Hematopoietic multipotent progenitor cell treated with erythropoietin and hydrocortisone succinate and interleukin-3 and kit ligand, for 17 days (in vitro differentiated cells): ENCODE measurements at places on chromosomes 12 and 14.
A peak's percentile ranks its signal among the peaks of the same experiment; 100 is the strongest.

GRCh38 chr12:31206038-31206670, 119.8 kb downstream of the SINHCAF start:
- no peak for DNase-seq

DNA sequence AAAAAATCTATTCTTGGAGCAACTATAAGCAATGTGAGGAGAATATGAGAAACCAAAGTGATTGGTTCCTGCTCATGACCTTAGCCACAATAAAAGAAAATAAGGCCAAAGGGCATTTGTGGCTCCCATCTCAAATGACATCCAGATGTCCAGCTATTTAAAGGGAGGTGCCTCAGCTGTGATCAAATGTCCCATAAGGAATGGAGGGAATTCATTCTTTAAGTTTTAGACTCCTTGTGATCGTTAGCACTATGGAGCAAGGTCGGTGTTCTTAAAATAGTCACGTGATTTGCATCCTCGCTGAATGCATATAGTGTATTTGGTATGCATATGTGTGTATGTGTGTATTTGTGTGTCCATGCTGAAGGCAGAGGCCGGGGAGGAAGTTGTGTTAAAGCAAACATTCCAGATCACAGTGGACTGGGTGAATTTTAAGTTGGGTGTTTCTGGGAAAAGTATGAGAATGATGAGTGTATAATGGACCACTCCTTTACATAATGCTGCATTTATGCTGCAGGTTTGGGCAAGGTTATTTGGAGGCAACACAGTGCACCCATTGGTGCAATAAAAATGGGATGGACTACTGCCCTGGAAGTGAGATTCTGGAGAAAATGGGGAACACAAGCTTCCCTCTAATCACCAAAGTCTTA, 5.6 kb upstream of the E2F7 start:
- DNase-seq, result no peak

GRCh38 chr12:14612250-14612649, 44.6 kb upstream of the PLBD1 start:
- DNase-seq, result no peak

- no peak for DNase-seq
Measured at GRCh38 chr14:74083161-74083560, 1.1 kb downstream of the ALDH6A1 start.

GRCh38 chr12:70052476-70052875, 190.8 kb upstream of the CNOT2 start:
- DNase-seq, result no peak

- DNase-seq, result no peak
Measured at GRCh38 chr12:6778217-6778573, 5.9 kb downstream of the LAG3 start.

GRCh38 chr12:125121106-125121505, 55.9 kb downstream of the AACS start:
- DNase-seq, result no peak

DNA sequence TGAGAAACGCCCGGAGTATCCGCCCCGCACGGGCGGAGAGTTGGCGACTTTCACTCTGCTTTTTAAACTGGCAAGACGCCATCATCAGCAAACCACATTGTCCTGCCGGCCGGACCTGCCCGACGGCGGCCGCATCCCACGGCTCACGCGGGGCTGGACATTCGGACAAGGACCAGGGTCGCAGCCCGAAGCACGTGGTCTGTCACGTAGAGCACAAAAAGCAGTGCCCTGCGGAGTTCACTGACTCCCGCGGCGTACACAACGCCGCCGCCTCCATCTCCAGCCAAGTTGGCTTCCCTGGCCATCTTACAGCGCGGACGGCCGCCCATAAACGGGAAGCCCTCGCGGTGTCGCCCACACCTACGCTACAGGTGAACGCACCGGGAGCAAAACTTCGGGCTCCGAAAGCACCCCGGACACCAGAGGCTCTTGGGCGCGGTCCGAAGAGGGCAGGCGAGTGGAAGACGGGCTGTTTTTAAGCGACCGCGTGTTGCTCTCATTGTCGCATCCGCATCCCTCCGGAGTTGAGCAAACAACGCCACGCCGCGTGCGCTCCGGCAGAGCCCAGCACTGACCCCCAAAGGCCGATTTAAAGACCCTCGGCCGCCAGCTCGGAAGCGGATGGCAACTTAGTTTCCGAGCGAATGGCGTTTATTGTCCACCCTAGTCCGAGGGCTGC, 966 bp downstream of the SINHCAF start:
- peak; percentile 72 for DNase-seq

GRCh38 chr14:81453166-81453766, 53.1 kb upstream of the STON2 start:
- DNase-seq, result peak; percentile 63

DNA sequence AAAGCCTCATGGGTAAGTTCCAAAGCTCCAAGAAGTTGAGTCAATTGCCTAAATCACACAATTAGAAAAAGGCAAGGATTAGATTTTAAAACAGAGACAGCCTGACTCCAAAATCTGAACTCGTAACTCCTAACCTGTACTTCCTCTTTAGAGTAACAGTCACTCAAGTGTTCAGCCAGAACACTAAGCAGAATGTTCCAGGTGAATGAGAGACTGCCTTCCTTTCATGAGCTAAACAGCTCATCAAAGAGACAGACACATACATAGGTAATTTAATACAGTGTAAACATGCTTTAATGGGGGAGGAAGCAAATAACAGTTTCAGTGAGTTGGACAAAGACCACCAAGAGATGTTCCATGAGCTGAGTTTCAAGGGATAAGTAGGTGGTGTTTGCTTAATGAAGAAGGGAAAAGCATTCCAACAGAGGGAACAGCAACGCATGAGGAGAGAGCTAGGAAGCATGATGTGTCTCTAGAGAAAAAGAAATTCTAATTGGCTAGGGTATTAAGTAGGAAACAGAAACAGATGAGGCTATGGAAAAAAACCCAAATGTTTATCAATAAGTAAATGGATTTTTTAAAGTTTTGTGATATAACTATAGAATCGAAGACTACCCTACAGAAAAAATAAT, 403.9 kb downstream of the MED13L start:
- no peak for DNase-seq

DNA sequence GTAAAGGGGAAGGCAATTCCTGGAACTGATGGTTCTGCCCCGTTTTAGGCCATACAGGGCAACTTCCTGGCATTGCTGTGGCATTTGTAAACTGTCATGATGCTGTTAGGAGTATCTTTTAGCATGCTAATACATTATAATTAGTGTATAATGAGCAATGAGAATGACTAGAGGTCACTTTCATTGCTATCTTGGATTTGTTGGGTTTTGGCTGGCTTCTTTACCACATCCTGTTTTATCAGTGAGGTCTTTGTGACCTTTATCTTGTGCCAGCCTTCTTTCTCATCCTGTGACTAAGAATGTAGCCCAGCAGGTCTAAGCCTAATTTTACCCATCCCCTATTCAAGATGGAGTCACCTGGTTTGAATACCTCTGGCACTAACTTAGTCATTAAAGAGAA, 51.2 kb downstream of the TESPA1 start:
- DNase-seq, result no peak

- DNase-seq, result no peak
Measured at GRCh38 chr14:77018785-77019184, 9.7 kb downstream of the IRF2BPL start.

- DNase-seq, result no peak
Measured at GRCh38 chr12:116933512-116934246, 22.9 kb downstream of the FBXW8 start.

DNA sequence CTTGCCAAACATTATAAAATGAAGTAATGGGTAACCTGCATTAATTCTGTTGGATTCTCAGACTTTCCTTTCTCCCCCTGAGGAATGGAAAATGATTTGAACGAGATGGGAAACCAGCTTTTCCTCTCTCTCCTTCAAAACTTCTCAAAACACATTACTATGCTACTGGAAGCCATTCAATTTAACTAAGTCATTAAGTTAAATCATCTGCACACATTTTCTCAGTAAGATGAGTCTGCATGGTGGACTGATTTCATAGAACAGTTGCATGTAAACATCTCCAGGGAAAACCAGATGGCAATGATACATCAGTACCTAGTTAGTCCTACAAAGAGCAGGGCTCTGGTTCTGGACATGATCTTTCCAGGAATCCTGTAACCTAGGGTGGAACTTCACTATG, 59.9 kb downstream of the BMP4 start:
- DNase-seq, result no peak

DNA sequence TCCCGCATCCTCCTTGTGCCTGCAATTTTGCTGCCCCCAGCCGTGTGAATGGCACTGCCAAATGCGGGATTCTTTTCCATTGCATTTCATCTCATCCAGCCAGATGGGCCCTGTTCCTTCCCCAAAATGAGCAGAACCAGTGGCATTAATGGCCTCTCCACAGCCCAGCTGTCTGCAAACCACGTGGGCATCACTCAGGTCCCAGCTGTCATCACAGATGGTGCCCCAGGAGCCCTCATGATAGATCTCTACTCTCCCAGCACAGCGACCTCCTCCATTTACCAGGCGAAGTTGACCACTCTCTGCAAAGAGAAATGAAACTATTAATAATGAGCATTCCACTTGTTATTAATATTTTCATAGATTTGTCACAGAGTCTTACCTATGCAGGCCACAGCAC, 17.1 kb downstream of the CD163 start:
- DNase-seq, result no peak

DNA sequence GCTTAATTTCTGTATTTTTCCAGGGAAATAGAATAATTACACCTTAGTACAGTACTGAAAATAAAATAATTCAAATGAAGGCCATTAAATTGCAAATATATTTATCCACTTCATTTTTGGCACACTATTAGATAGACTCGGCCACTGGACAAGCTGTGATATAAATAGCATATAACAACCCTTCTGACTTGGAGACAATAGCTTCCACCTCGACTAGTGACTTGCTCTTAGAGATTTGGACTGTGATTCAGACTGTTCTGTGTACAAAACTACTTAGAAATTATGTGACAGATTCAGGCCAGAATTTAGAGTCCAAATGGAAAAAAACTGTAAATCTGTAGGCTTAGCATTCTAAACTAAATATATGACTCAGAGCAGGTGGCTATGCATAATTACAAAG, 949.9 kb downstream of the LRFN5 start:
- no peak for DNase-seq

- DNase-seq, result no peak
Measured at GRCh38 chr12:110201995-110202394, 77.8 kb downstream of the IFT81 start.

DNA sequence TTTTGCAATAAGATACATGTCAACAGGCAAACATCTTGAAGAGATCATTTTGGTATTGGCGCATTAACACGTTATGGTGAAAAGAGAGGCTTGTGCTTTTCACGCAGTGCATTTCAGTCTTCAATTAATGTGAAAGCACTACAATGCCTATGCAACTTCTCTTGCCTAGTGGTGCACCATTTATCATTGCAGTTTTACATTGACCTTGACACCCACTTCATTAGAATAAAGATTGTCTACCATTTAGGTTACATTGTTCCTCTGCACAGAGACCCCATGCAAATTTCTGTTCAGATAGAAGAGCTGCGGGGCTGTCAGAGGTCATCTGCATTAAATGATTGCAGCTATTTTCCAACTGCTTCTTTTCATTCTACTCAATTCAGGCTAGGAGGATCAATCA, 212.2 kb upstream of the NPAS3 start:
- DNase-seq, result no peak

DNA sequence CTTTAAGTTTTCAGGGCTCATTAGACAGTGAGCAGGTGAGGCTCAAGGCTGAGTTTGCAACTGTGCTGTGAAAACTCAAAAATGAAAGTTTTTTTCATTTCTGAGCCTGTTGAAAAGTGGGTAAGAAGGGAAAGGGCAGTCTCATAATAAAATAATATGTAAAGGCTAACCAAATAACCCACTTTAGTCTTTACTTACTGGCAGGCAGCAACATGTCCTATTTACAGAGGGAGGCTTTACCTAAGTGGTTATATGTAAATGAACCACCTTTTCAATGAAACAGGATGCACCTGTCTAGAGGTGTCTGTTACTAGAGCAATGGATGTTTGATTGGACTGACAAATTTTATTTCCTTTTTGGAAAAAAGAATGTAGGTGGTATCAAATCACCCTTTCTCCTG, 158.0 kb downstream of the ETV6 start:
- DNase-seq, result no peak

DNA sequence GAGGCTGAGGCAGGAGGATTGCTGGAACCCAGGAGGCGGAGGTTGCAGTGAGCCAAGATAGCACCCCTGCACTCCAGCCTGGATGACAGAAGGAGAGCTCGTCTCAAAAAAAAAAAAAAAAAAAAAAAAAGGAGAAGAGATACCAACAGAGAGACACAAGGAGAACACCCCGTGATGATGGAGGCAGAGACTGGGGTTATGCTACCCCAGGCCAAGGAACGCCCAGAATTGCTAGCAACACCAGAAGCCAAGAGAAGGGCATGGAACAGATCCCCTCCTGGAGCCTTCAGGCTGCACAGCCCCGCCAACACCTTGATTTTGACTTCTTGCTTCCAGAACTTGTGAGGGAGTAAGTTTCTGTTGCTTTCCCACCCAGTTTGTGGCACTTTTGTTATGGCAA, 148.0 kb upstream of the FOXN3 start:
- DNase-seq, result no peak

DNA sequence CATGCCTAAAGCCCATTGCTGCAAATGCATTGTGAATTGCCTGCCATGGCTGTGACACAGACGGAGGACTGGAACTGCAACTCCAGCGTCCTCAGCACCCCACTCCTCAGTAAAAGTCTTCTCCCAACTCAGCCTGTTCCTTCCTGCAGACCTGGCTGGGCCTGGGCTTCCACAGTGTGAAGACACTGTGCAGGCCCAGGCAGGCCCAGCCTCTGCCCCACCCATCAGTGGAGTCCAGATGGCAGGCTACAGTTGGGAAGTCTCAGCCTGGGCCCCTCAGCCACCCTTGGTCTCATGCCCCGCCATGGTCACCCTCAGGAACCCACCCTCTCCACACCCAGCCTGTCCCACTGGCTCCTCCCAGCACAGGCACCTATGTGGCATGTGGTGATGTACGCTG, 22.0 kb downstream of the VSX2 start:
- no peak for DNase-seq

DNA sequence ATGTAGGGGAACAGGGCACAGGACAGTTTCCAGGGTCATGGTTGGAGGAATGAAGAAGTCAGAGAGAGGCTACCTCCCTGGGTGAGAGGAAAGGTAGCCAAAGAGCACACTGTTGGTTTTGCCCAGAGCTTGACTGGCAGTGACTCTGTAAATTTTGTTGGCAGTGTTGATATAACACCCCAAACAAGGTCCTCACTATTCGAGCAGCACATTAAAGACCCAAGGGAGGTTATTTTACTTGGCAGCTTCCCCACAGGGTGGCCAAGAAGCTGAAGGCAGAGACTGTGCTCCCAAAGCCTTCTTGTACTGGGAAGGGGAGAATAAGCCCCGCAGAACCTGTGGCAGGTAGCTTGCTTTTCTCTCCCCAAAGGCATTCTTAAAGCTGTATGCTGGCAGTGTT, 40.6 kb downstream of the WSCD2 start:
- no peak for DNase-seq

- no peak for DNase-seq
Measured at GRCh38 chr12:83067981-83068380, 381.3 kb downstream of the TMTC2 start.

DNA sequence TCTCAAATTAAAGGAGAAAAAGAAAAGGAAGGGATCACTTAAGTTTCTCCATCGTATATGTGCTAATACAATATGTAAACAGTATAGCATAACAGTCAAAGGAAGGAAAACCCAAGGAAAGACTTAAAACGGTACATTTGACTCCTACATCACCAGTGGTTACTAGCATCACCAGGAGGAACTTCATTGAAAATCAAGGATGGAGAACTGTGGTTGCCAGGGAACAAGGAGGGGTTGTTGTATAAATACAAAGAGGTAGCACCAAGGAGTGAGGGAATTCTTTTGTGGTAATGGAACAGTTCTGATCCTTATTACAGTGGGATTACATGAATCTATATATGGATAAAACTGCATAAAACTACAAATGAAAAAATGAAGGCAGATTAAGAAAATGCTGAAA, 1.6 kb downstream of the ZFYVE26 start:
- no peak for DNase-seq
